Daoy (cell line): ENCODE measurements at places on chromosomes 7 and 10. TPM values are rescaled to one million over a fixed set of nuclear protein-coding genes. Genes with fewer than 3 reads are reported as not detected.

Gene HOXA11
- total RNA-seq, result 7.7 and 8.2 TPM in 2 replicates

Gene PIP
- total RNA-seq, result not detected in 2 replicates

Gene TMEM184A
- 1.7 and 5.9 TPM in 2 replicates for total RNA-seq

DNA sequence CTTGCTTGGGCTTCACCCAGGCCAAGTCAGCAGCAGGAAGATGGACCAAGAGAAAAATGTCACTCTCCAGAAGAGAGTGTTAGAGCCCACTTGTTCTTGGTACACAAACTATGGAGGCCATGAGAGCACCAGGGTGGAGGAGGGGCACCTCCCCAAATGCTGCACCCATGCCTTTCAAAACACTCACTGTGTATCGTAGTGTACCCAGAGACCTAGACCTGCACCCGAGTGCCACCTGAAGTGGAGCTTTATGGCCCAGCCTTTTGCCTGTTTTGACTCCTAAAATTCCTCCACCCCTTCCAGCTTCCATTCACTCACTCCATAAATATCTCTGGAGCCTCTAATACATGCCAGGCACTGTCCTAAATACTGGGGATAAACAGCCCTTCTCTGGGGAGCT, 5.0 kb downstream of the SFTPD start:
- no peak for DNase-seq

DNA sequence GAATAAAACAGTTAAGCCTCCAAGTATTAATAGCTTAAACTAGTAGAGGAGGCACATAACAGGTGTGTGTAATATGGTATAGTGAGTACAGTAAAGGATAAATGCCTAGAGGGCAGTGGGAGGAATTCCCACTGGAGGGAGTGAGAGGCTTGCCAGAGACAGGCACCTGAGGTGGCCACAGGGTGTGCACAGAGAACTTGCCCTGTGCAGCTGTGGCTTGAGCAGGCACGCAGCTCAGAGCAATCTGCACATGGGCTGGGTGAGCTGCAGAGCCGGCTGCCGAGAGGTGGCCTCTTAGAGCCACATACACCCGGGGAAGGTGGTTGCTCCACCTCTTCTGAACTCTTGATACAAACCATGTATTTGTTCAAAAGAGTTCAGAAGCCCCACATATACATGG, 237.1 kb downstream of the COBL start:
- no peak for DNase-seq

DNA sequence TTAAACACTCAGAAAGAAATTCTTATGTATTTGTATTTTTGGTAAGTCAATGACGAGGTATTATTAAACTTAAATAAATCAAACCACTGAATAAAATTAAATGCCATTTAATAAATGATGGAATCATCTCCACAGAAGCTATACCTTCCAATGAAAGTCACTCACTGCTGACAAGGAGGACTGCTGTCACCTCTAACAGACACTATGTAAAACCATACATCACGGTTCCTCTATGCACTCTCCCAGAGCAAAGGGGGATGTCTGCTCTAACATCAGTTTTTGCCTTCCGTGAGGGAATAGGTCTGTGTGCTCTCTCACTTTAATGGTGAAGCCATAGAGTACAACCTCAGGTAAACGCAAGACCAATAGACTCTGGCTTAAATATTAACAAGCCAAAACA, 99.7 kb upstream of the DDC start:
- DNase-seq, result no peak

DNA sequence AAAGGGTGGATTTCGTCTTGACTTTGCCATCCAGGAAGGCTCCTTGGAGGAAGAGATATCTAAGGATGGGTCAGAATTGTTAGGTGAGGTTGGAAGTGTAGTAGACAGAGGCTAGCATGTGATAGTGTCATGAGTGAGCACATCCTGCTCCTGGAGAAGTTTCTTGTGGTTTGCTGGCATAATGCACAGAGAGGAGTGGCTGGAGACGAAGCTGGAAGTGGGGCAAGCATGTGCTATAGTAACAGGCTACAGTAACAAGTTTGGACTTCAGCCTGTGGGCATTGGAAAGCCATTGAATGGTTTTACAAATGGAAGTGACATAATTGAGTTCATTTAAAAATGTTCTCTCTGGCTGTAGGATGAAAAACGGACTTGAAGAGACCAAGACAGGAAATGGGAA, 175.6 kb upstream of the VWC2 start:
- no peak for DNase-seq

DNA sequence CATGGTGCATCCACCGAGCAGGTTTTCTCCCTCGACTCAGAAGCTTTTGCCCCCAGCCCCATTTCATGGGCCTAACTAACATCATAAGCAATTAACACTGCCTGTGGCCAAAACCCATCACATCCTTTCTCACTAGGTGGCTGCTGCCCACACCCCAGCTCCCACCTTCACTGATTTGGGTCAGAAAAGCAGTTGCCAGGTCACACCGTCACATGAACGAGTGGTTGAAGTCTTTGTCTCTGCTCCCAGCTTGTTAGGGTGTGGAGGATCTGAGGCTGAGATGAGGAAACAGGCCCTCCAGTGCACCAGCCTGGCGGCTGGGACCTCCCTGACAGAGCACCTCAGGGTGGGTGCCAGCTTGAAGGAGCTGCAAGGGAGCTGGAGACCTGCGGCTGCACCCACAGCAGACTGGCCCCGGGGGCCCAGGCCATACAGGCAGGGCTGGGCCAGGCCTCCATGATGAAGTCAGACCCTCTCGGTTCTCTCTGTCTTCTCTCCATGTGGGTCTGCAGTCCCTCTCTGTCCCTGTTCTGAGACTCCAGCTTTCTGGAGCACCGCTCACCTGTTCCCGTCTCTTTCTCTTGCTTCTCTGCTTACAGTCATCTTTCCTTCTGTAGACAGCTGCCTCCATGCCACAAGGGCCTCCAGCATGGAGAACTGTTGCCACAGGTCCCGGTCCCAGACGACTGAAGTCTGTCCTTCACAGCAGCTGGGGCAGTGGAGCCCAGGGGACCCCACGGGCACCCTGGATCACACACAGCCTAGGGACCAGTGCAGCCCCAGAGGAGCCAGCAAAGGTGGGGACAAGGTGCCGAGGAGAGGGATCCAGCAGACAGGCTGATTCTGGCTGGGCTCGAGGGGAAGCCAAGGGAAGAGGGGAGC, 13.8 kb upstream of the INPP5A start:
- DNase-seq, result no peak

Gene CTAGE8
- 0.09 and 0.23 TPM in 2 replicates for total RNA-seq

- DNase-seq, result peak; percentile 58
Measured at GRCh38 chr7:70694971-70695794, 436.8 kb upstream of the GALNT17 start.

Gene TCERG1L
- total RNA-seq, result 0.03 TPM in 1 of 2 replicates, not detected in the other

DNA sequence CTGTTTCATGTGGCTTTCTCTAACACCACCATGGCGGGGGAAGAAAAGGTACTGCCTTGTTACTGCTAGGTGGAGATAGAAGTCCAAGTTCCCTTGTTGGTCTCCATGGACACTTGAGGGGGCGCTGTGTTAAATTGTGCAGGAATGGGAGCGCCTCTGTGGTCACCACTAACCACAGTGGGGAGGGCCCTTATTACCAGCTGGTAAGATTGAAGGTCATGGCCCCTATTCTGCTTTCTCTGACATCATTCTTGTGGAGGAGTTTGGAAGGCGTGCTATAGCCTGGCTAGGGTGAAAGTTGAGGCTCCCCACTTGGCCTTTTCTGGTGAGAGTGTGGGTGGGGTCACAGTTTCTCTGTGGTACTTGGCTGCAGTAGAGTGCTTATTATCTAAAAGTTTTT, 14.9 kb upstream of the MXI1 start:
- DNase-seq, result peak; percentile 16

Gene BLOC1S2
- 67.8 and 71.7 TPM in 2 replicates for total RNA-seq

DNA sequence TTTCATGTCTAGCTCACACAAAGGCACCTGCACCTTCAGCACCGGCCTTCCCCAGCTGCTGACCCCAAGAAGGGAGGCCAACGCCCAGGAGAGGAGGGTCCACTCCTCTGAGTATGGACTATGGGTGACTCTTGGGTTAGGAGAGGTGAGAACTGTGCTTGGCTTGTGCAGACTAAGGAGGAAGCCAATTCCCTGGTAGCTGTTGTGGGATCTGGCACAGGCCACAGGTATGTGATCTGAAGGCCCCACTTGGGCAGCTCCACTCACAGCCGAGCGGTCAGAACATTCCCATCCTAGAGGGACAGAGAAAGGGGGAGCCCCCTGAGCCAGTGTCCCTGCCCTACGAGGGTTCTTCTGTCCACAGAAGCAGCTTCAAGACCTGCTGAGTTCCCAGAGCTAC, 52.8 kb upstream of the FIGNL1 start:
- no peak for DNase-seq

Gene HKDC1
- 0.69 and 0.89 TPM in 2 replicates for total RNA-seq

DNA sequence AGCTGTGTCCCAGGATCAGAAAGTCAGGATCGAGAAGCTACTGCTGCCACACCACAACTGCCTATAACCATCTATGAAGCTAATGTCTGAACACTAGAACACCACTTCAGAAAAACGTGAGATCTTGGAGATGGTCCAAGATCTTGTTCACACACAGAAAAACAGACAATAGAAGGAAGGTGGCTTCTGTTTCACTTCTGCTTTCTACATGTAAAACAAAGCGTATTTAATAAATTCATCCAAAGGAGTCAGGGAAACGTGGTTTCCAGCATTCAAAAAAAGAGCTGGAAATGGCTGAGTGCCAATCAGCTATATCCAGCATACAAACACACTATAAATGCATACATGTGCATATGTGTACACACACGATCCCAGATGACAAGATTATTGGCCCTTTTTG, 70.2 kb upstream of the CCDC71L start:
- no peak for DNase-seq

Gene PARD3
- 29.7 and 48.8 TPM in 2 replicates for total RNA-seq

Gene HDAC9
- total RNA-seq, result 22.6 and 22.7 TPM in 2 replicates

DNA sequence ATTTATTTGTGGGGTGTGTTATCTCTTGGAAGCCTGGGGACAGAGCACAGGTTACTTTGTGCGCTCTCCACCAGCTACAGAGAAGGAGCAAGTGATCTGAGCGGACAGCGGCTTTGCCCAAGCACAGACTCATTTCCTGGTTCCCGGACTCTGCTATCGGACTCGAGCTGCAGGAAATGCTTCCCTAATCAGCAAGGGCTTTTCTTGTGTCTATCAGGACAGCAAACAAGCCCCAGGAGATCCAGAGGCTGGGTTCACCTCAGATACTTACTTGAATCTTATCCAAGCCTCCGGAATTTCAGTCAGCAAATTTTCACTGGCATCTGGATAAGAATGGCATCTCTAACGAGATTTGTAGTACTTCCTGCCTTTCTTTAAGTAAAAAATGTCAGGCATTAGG, 27.8 kb downstream of the MRC1 start:
- DNase-seq, result peak; percentile 69

- DNase-seq, result no peak
Measured at GRCh38 chr7:143415742-143416397, 7.2 kb upstream of the EPHA1 start.

Gene TMEM229A
- not detected in 2 replicates for total RNA-seq

GRCh38 chr7:140876519-140877248, 48.0 kb downstream of the BRAF start:
- peak; percentile 41 for DNase-seq

Gene OPN4
- total RNA-seq, result not detected in 2 replicates

Gene TLX1
- total RNA-seq, result 0.06 TPM in 1 of 2 replicates, not detected in the other

DNA sequence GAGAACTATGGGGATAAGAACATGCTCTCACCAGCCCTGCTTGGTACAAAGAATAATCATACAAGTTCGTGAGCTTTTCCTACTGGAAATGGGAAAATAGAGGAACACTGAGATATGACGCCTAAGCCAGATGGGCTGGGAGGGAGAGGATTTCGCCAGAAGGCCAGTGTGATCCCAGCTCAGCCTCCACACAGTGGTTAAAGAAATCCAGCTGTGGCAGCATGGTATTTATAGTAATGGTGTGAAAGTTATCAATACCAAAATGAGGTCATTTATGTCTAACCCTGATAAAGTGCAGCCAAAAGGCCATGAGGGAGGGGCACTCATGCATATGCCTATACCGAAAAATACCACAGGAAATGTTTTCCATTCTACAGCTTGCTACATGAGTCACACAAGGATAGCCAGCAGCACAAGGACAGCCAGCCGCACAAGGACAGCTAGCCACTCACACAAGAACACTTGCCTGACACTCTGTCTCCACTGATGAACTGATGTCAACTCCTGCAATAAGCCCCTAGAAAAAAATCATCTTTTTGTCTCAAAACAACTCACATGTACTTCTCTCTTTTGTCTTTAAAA, 49.4 kb downstream of the FRMPD2 start:
- DNase-seq, result peak; percentile 23

- DNase-seq, result no peak
Measured at GRCh38 chr10:109259293-109259692, 664.0 kb downstream of the XPNPEP1 start.

Gene PKD2L1
- total RNA-seq, result not detected in 2 replicates

Gene REPIN1
- 129 and 131 TPM in 2 replicates for total RNA-seq

GRCh38 chr10:105094048-105094447, 453.0 kb downstream of the SORCS3 start:
- DNase-seq, result no peak

Gene WDFY4
- total RNA-seq, result not detected in 2 replicates

- DNase-seq, result no peak
Measured at GRCh38 chr7:27133409-27134231, 3.1 kb upstream of the HOXA4 start.

Gene C10orf95
- not detected in 2 replicates for total RNA-seq

- DNase-seq, result peak; percentile 8
Measured at GRCh38 chr10:115335366-115335765, 242.2 kb downstream of the ATRNL1 start.

GRCh38 chr7:106553446-106553836, 107.5 kb downstream of the CCDC71L start:
- no peak for DNase-seq

Gene COL13A1
- total RNA-seq, result 13.0 and 19.5 TPM in 2 replicates

DNA sequence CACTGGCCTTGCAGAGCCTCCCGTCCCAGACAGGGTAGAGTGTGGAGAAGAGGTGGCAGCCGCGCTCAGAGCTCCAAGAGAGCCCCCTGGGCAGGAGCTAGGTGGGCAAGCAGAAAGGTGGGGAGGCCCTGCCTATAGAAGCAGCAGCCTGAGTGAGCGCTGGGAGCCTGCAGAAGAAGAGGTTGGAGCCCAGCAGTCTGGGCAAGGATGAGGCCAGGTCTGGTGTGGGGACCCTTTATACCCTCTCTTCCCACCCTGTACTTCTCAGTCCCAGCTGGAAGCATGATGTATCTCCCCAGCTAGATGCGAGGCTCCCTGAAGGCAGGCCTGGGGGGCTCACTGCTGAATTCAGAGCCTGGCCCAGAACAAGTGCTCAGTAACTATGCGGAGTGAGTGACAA, 44.5 kb upstream of the ZMIZ1 start:
- DNase-seq, result no peak

DNA sequence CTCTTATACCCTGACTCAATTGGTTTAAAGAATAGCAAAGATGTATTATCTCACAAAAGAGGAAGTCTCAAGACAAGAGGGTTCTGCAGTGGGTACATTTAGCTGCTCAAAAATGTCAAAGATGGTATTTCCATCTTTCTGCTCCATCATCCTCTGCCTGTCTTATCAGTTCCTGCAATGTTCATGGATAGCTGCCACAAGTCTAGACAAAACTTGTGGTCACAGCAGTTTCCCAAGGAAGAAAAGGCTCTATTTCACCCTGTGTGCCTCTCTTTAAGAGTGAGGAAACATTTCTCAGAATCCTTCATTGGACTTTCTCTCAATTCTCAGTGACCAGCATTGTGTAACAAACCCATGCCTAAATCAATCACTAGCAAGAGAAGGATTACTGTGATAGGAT, 634.2 kb upstream of the AUTS2 start:
- DNase-seq, result no peak

GRCh38 chr7:70472601-70473237, 659.2 kb upstream of the GALNT17 start:
- DNase-seq, result no peak

Gene ASIC3
- total RNA-seq, result 0.12 and 1.5 TPM in 2 replicates

- DNase-seq, result no peak
Measured at GRCh38 chr7:25698451-25699113, 453.4 kb upstream of the NFE2L3 start.

Gene BPGM
- total RNA-seq, result 68.1 and 71.2 TPM in 2 replicates
